Heart right ventricle (tissue), 16 donors: ENCODE measurements at places on chromosomes 16 and 17. TPM values are rescaled to one million over a fixed set of nuclear protein-coding genes. Genes with fewer than 3 reads are reported as not detected.
A peak's percentile ranks its signal among the peaks of the same experiment; 100 is the strongest.

DNA sequence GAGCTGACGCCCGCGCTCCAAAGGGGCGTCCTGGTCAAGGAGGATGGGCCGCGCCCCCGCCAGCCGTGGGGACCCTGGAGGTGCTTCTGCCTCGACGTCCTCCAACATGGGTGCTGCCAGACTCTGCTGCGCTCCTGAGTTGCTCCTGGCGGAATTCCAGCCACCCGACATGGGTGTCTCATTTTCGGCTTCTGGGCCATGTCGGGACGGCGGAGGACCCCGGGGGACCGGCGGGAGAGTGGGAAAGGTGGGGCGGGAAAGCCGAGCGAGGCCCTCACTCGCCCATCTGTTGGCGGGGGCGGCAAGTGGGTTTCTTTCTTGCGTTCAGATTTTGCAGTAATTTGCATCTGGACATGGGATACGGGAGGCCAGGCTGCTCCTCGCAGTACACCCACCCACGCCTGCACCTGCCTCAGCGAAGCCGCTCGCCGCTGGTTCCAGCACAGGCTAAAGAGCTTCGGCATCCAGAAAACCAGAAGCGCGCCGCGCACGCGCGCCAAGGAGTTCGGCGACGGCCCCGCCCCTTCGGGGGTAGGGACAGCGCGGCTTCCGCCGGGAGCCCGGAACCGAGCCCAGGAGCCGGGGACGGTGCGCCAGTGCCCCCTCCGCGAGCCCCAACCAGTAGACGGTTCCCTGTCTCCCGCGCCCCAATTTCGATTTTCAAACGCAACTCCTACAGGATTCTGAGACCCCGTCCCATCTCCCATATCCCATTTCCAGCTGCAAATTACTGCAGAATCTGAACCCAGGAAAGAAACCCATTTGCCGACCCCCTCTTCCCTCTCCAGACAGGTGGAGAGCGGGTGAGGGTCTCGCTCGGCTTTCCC is at the start of gene ARMC7:
ARMC7 (plus strand) TSS at position 563 of the 827 bp plus-strand sequence. CDS start 320 bp downstream, outside the sequence.
- H3K27me3 ChIP-seq, result no peaks in the 10 kb centered on the region
- peak within 1 kb of the TSS; percentile 90 for H3K4me3 ChIP-seq
- H3K27ac ChIP-seq, result peak within 1 kb of the TSS; percentile 91
- peak; percentile 95 for DNase-seq
- peaks cover 9% of the 10 kb centered on the region for H3K36me3 ChIP-seq
- H3K4me1 ChIP-seq, result peaks cover 52% of the 10 kb centered on the region

- no peak overlapping the region for H3K4me3 ChIP-seq
- H3K27me3 ChIP-seq, result no peaks in the 10 kb centered on the region
- no peak overlapping the region for H3K27ac ChIP-seq
- no peak for DNase-seq
Measured at GRCh38 chr16:84069540-84069939, 26.9 kb upstream of the SLC38A8 start.

DNA sequence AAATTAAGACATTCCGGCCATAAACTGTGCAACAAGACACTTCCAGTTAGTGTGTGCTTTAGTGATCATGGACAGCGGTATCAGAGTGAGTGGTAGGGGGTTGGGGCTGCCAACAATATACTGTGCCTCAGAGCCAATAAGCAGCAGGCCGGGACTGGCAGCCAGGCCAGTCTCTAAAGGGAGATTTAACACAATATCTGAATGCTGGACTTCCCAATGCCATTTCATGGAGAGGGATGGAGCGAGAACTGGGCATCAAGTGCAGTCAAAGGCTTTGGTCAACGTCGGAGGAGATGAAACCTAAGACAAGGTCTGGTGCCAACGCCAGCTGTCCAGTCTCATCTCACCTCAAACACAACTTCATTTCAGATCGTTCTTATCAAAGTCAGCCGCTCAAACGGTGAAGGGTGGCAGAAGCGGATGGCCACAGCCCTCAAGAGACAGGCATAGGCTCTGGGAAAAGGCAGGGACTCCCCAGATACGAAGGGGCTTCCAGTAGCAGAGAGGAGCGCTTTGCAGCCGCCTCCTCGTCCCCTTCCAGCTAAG is 935 bp downstream of the USP32 start:
- H3K27me3 ChIP-seq, result no peaks in the 10 kb centered on the region
- H3K27ac ChIP-seq, result peak overlapping the region; percentile 92
- no peak for DNase-seq
- H3K4me3 ChIP-seq, result peak overlapping the region; percentile 82
- H3K36me3 ChIP-seq, result no peaks in the 10 kb centered on the region

The CLEC3A gene
- total RNA-seq, result not detected

The TBX21 gene
- total RNA-seq, result not detected

The TMEM238L gene
- total RNA-seq, result not detected
